ENCODE measurements at places on chromosomes 6 and 20.

- DNase-seq: no peak
These were observed 109.3 kb downstream of the DNAH8 start for GRCh38 chr6:38824243-38824894.

DNA sequence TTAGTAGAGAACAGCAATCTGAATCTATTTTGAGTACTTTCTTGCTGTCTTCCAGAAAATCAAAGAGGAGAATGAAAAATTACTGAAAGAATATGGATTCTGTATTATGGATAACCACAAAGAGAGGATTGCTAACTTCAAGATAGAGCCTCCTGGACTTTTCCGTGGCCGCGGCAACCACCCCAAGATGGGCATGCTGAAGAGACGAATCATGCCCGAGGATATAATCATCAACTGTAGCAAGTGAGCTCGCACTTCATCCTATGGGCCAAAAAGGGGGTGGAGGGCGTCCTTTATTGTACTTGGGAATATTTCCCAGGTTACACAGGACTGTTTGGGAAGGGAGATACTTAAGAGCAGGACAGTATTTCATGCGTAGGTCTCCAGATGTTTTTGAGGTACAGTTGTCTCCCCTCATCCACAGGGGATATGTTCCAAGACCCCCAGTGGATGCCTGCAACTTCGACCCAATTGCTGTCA, 37.3 kb upstream of the PLCG1 start:
- DNase-seq: no peak

DNA sequence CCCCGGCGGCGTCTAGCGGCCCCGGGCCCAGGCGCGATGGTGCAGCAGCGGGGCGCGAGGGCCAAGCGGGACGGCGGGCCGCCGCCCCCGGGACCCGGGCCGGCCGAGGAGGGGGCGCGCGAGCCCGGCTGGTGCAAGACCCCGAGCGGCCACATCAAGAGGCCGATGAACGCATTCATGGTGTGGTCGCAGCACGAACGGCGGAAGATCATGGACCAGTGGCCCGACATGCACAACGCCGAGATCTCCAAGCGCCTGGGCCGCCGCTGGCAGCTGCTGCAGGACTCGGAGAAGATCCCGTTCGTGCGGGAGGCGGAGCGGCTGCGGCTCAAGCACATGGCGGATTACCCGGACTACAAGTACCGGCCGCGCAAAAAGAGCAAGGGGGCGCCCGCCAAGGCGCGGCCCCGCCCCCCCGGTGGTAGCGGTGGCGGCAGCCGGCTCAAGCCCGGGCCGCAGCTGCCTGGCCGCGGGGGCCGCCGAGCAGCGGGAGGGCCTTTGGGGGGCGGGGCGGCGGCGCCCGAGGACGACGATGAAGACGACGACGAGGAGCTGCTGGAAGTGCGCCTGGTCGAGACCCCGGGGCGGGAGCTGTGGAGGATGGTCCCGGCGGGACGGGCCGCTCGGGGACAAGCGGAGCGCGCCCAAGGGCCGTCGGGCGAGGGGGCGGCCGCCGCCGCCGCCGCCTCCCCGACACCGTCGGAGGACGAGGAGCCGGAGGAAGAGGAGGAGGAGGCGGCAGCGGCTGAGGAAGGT, 715 bp downstream of the SOX12 start:
- no peak for DNase-seq

- no peak for DNase-seq
These were observed 41.7 kb upstream of the PRELID3B start for GRCh38 chr20:59084041-59084850.

- no peak for DNase-seq
These were observed 1.3 kb downstream of the SULF2 start for GRCh38 chr20:47783828-47784598.

- no peak for DNase-seq
These were observed 28.3 kb downstream of the NPEPL1 start for GRCh38 chr20:58720890-58721289.

DNA sequence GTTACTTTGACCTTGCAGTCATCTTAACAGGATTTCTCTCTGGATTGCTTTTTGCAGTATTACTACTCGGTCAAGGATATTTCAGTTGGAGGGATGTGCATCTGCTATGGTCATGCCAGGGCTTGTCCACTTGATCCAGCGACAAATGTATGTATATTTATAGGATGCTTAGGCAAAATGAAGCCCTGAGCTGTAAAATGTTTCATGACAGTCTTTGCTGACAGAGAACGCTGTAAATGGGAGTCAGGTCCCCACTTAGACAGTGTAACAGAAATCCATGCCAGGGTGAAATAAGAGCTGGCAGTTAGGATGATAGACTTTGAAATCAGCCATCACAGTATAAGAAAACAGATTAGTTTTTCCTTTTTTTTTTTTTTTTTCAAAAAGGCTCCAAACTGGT, 264.0 kb downstream of the LAMA2 start:
- no peak for DNase-seq

DNA sequence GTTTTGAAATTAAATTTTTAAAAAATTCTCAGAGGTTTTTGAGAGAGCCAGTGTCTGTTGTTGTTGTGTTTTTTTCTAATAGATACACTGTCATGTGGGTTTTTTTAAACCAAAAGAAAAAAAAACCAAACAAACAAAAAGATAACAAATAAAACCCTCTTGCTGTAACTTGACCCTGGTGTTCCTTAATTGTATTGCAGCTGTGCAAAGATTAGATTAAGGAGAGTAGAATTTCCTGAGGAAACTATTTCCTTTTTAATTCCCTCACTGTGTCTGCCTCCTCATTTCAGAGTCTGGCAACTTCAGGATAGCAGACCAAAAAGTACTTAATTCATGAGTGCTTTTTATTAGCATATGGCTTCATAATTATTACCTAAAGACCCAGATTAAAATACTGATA, 281.9 kb downstream of the EPM2A start:
- no peak for DNase-seq

DNA sequence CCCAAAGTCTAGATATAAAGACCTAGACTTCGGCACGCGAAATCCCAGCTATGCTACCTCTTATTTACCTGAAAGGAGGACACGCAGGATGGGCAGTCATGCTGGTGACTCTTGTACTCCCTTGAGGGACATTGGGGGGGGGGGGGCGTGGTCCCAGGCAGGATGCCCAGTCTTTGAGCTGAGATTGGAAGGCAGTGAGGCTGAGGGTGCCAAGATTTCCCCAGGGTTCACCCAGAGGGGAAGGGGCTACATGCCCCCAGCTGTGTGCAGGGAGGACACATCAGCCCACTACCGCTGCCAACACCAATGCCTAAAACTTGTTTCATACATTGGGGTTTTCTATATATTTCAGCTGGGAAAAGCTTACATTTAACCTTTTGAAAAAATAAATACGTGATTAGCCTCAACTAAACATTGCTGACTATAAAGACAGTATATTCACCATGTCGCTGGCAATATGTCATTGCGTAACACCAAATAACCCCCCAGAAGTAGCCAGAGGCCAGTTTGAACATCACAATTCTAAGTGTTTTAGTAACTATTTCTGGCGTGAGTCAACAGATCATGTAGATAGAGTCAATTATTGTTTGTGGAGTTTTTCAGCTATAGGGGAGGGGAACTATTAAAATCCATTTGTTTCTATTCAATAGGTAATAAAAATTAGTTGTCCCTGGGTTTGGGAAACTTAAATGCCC, 21.6 kb downstream of the MGME1 start:
- no peak for DNase-seq

DNA sequence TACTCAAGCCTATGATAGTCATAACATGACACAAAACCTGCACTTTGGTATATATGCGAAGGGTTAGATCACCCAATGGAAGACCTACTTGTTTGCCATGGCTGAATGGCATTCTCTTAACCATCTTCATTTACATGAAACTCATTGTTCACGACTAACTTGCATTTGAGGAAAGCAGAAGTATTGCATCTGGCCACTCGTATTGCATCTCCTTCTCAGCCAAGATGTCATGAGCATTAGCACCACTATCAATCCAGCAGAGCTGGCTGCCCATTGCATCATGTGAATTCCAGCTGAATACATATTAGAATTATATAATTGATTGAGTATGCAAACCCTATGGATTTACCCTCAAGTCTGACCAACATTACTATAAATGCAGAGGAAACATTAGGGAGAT, 390.2 kb downstream of the LAMA2 start:
- DNase-seq: no peak

DNA sequence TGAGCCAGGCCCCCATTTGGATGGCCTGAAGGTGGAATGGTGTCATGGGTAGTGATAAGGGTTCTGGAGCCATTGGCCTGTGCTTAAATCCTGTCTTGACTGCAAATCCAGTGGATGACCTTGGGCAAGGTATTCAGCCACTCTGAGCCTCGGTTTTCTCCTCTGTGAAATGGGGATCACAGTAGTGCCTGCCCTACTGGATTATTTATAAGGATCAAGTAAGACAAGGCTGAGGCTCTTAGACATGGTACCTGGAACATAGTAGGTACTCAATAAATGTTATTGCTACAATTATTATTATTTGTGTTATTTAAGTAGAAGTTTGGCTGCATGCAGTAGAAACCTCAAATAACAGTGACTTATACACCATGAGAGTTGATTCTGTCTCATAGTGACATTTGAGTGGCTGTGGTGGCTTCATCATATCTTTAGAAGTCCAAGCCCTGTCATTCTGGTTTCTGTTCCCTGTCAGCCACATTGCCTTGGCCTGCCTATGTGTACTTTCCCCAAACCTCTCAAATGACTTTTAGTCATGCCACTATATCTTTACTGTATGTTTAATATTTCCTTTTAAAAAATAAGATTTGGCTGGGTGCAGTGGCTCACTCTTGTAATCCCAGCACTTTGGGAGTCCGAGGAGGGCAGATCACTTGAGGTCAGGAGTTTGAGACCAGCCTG, 37.6 kb upstream of the CHMP4B start:
- no peak for DNase-seq

DNA sequence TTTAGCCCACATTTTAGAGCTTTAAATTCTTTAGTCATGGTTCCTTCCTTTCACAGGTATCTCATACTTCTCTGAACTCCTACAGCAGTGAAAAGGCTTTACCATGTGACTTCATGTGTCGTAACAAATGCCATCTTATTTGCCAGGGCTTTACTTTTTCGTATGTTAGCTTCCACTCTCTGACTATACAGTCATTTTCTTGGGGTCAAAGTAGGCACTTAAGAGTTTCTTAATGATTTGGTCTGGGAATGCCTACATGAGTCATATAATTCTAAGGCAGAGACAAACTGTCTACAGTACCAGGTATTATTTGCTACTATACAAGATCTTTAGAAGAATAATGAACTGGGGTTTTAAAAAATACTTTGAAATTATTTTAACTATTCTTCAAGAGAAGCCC, 15.0 kb downstream of the RAB23 start:
- no peak for DNase-seq

GRCh38 chr20:38645351-38645750, 43.7 kb downstream of the ARHGAP40 start:
- DNase-seq: no peak

- no peak for DNase-seq
These were observed 50.5 kb downstream of the EBF4 start for GRCh38 chr20:2742934-2743559.

GRCh38 chr6:14321992-14322772, 204.6 kb downstream of the CD83 start:
- DNase-seq: no peak

GRCh38 chr6:1435806-1436205, 46.4 kb downstream of the FOXF2 start:
- DNase-seq: no peak

- no peak for DNase-seq
These were observed 20.6 kb downstream of the SLC2A12 start for GRCh38 chr6:134031696-134032255.

DNA sequence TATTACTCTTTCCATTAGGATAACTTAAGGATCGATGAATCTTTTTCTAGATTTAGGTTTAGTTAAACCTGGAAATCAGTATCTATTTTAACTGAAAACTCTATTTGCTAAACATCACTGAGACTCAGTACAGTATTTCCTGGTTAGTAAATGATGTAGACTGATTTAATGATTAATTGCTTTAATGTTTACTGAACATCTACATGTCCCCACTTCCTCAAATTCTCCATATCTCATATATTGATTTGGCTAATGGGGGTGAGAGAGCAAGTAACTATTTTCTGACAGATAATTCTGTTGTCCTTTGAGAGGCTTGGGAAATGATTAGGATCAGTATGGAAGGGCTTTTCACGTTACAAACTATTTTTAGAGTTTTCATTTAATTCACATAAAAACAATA, 10.3 kb downstream of the MKKS start:
- DNase-seq: no peak

GRCh38 chr6:53240761-53241160, 92.1 kb upstream of the GCM1 start:
- DNase-seq: no peak

- DNase-seq: no peak
These were observed 44.8 kb upstream of the CCDC167 start for GRCh38 chr6:37544530-37544929.

GRCh38 chr20:34112600-34113101, 608 bp upstream of the EIF2S2 start:
- DNase-seq: no peak

GRCh38 chr6:134288538-134289203, 29.2 kb downstream of the SGK1 start:
- no peak for DNase-seq

DNA sequence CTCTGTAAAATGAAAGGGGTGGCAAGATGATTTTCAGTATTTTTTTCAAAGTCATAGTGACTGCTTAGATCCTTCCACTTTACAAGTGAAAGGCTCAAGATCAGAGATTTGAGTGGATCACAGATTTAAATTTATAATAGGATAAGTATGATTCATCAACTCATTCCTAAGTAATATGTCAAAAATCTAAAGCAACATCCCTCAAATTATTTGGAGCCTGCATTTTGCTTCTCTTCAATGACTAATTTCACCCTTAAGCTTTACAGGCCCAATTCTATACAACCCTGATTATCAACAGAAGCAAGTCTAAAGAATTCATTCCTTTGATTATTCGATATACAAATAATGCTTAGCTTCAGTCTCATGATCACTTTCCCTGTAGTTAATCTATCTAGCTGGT, 93.9 kb upstream of the HEY2 start:
- DNase-seq: no peak

DNA sequence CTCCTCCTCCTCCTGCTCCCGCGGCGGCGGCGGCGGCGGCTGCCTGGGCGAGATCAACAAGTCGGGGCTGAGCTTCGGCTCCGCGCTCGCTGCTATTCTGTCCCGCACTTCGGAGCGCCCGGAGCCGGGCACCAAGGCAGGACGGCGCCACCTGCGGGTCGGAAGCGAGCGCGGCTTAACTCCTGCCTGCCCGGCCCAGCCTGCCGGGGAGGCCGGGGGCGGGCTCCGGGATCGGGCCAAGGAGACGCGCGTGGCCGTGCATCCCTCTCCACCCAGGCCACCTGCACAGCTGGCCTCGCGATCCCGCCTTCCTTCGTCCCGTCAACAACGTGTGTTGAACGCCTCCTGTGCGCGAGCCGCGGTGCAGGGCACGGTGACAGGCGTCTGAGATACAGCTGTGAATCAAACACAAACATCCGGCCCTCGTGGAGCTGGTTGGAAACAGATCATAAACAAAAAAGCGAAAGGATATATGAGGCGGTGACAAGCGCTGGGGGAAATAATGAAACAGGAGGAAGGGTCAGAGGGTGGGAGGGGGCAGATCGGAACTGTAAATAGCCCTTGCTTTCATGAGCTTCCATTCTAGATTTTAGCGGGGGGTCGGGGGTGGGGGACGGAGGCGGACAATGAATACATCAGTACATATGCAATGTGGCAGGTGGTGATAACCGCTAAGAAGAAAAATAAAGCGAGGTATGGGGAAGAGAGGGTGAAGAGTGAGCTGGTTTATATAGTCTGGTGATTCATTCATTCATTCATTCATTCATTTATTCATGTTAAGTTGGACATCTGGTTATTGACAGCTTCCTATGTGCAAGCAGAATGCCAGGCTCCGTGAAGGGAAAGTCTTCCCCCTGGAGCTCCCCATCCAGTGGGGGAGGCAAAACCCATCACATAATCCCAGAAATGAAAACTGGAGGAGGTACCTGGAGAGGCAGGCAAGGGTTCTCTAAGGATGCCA, 2.0 kb upstream of the KCNB1 start:
- DNase-seq: no peak
